ENCODE measurements at places on chromosomes 5 and 9.

DNA sequence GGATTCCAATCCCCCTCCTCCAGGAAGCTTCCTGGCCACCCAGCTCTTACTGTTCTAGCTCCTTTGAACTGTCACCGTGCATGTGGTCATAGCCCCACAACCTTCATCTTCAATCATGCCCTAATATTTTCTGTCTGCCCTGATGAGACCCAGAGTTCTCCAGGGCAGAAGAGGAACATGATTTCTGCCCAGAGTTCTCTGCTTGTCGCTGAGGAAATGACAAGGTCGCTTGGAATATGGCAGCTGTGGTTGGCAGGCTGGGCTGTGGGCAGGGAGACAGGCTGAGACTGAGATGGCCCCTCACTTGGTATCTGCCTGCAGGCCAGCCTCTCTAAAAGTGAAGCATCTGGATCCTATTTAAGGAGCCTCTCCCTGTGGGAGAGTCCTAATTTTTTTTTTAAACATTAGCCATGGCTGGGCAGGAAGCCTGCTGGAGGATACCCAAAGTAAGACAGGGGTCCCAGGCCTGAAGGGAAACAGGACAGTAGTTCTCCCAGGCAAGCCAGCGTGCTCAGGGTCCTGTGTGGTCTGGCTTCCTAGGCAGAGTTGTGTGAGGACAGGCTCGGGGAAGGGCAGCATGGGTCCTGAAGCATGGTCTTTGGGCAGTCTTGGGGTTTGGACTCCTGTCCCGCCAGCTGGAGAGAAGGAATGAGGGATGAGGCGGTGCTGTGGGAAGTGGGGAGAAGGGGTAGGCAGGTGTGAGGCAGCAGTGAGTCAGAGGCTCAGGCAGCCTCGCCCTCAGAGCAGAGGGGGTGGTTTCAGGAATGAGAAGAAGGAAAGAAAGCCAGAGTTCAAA lies 242.1 kb downstream of the FSTL4 start:
- DNase-seq: no peak

GRCh38 chr5:139061274-139061673 lies 136.9 kb downstream of the SIL1 start:
- no peak for DNase-seq

GRCh38 chr9:133260334-133261102 lies 14.5 kb downstream of the ABO start:
- no peak for DNase-seq

GRCh38 chr5:139110526-139111168 lies 87.5 kb downstream of the SIL1 start:
- DNase-seq: no peak

- no peak for DNase-seq
Measured at GRCh38 chr9:100027543-100027942, 71.3 kb downstream of the ERP44 start.

DNA sequence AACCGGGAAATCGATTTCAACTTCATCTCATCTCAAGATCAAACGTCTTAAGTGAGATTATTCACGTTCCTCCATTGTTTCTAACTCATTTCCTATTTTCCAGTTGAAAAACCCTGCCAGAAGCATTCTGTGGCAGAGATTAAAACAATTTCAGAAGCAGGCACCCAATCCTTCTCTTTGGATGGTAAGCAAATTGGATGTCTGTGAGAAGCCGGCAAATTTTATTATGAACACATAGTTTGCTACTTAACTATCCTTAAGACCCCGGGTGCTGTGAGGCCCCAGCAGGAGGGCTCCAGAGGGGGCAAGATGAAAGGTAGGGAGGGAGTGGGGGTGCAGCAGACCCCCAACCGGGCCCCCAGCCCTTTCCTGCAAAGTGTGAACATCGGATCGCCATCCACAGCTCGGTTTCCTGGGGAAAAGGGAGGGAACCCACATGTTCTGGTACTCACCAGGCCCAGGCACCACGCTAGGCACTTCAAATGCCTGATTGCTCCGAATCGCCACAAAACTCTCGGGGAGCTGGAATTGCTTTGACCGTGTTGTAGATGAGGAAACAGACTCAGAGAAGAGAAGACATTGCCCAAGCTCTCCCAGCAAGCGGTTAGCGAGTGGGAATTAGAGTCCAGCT lies 167.1 kb upstream of the MVB12B start:
- DNase-seq: no peak

DNA sequence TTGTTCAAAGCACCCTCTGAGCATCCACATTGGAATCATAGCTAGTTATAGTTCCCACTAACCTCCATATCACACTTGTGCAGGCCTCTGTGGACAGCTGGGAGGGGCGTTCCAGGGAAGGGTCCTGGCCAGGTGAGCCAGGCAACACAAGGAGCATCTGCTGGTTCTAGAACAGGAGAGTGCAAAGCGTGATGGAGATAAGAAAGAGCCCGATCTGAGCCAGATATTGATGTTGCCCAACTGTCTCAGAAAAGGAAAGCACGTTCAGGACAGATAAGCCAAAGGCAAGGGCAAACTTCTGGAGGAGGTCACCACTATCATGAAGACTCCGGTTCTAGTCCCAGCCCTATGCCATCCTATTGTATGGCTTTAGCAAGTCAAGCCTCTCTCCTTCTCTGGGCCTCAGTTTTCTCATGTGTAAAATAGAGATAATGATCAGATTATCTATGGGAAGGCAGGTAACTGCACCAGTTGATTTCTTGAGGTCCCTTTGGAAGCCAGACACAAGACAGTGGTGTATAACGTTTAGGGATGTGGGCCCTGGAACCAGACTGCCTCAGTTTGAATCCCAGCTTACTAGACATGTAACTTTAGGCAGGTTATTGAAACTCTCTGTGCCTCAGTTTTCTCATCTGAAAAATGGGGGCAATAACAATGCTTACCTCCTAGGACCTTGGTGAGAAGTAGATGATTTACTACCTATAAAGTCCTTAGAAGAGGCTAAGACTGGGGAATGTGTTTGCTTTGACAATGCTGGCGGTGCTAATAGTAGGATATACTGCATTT lies 19.8 kb downstream of the GABBR2 start:
- no peak for DNase-seq
